ENCODE measurements at places on chromosomes 6 and 20. TPM values are rescaled to one million over a fixed set of nuclear protein-coding genes. Genes with fewer than 3 reads are reported as not detected.
A peak's percentile ranks its signal among the peaks of the same experiment; 100 is the strongest.

Gene LTB
- total RNA-seq = not detected

Gene PACRG
- 0.15 TPM for total RNA-seq

Gene CCN6
- not detected for total RNA-seq

Gene SALL4
- total RNA-seq = 2.3 TPM

Gene RNF144B
- total RNA-seq = 11.4 TPM

Gene ATP6V1G2
- 0.23 TPM for total RNA-seq

Gene COL9A3
- total RNA-seq = 5.8 TPM

Gene HLA-DRB5
- 0.20 TPM for total RNA-seq

Gene SLC4A11
- 71.0 TPM for total RNA-seq

Gene OR2B6
- total RNA-seq = not detected

Gene APOM
- 2.4 TPM for total RNA-seq

Gene BEND6
- 2.7 TPM for total RNA-seq

Gene PRICKLE4
- 0.40 TPM for total RNA-seq

Gene ENPP1
- 1.7 TPM for total RNA-seq

Gene MEP1A
- total RNA-seq = not detected

Gene PTGIS
- not detected for total RNA-seq

Gene FAM209B
- total RNA-seq = not detected

Gene LAMA4
- not detected for total RNA-seq

- DNase-seq = no peak
These were observed 37.2 kb downstream of the SCML4 start for GRCh38 chr6:107786709-107787588.

DNA sequence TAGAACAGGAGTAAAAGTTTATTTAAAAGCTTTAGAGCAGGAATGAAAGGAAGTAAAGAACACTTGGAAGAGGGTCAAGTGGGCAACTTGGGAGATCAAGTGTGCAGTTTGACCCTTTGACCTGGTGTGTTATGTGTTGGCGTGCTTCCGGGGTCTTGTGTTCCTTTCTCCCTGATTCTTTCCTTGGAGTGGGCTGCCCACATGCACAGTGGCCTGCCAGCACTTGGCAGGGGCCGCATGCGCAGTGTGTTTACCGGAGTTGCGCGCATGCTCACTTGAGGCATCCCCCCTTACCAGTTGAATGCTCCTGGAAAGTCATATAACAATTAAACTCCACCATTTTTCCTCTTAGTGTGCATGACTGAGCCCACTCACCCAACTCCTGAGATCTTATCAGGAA lies 160.3 kb downstream of the ADAT2 start:
- DNase-seq = no peak

DNA sequence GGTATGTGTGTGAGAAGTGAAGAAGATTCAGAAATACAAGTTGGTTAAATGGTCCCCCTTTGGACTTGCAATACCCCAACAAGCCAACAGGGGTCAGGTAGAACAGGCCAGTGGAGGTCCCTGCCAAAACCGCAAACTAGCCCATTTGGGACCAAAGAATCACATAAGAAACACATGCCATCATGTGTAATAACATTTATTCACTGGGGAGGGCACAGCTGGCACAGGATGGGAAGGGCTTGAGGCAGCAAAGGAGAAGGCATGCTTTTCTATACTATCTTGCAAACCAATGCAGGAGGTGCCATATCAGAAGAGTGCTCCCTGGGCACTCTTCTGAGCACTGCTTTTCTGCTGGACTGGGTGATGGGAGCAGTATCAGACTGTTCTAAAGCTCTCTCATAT lies 116.1 kb upstream of the TRAF3IP2 start:
- DNase-seq = peak; percentile 3

- no peak for DNase-seq
These were observed 93.6 kb downstream of the ARMC2 start for GRCh38 chr6:108941859-108942258.

DNA sequence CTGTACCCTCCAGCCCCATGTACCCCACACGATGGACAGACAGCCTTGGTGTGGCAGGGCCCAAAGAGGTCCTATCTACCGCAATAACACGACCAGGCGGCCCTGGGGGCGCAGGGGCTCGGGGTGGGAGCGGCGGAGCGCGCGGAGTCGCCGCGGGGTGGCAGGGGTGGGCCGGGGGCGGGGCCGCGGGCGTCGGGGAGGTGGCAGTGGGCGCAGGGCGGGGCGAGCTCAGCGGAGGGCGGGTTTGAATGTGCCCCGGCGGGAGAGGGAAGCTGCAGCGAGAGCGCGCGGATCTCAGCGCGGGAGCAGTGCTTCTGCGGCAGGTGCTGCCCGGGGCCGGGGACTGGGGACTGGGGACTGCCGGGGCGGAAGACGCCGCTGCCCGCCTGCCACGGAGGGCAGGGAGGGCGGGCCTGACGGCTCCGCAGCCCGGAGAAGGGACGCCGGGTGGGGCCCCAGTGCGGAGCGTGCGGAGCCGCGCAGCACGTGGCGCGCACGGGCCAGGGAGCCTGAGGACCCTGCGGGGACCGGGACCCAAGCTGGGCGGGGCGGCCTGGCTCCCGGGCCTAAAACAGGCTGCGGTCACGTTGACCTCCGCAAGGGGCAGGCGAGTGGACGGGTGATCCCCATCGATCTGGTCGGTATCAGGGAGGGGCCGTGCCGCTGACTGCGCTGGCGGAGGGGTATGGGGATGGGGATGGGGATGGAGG lies at the start of gene SLC29A1:
Gene SLC29A1 (plus strand): TSS at position 277 of the 710 bp plus-strand sequence. CDS start 3,719 bp downstream, outside the sequence.
- peak; percentile 45 for DNase-seq

- no peak for DNase-seq
These were observed 59.2 kb downstream of the RBM38 start for GRCh38 chr20:57450419-57450818.

DNA sequence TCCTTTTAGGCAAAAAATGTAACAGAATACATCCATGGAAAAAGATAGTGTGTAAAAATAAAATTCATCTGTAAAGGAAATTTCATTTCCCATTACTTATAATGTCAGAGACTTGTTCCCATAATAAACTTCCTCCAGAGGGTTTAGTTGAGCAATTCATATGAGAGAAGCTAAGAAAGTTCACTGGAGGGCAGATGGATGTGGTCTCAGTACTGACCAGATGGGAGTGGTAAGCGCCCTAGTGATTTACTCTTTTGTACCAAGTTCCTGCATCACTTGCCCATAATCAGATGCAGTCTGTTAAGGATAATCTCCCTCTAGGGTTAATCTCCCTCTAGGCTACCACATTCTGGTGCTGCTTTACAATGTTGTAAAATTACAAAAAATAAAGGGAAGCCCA lies 61.7 kb downstream of the ESF1 start:
- no peak for DNase-seq

GRCh38 chr6:166109608-166110007 lies 58.0 kb downstream of the TBXT start:
- DNase-seq = no peak

DNA sequence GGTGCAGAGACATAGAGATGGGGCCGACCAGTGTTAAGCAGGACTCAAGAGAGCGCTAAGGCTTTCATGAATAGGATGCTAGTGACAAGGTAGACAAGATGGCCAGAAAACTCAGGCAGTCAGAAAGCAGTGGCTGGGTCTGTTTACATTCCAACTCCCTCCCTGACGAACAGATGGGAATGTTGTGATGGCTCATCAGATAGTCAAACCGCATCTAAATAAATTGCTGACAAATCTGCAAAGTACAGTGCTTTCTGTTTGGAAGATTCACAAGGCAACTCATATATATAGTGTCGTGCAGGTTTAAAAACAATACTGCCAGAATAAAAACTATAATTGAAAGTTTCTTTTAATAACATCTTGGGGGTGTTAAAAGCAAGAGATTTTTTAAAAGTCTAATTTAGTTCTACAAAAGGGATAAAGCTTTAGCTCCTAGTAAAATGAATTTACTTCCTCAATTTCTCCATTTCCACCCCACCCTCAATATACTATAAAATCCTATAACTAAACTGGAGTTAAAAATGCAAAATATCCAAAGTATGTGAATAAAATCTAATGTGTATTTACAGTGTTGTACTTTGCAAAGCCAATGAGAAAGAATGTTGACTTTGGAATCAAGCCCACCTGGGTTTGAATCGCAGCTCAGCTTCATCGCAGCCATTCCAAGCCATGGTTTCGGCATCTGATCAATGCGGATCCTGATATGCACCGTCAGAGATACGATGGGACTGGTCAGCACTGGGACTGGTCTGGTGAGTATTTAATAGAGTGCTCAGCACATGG lies 247.3 kb upstream of the PDE10A start:
- DNase-seq = no peak

DNA sequence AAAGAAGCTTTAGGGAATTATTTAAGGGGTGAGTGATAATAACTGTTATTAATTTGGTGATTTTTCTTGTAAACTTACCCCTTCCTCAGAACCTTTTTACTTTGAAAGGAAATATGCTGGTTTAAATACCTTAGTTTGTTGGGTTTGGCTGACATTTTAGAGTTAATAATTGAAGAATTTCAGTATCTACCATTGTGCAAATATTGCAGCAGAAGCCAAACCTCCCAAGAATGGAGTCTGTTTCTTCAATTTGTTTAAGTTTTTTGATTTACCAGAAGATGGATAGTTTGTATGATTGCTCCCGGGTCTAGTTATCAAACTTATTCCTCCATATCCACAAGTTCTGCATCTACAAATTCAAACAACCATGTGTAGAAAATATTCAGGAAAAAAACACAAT lies 77.1 kb downstream of the ATRN start:
- no peak for DNase-seq

DNA sequence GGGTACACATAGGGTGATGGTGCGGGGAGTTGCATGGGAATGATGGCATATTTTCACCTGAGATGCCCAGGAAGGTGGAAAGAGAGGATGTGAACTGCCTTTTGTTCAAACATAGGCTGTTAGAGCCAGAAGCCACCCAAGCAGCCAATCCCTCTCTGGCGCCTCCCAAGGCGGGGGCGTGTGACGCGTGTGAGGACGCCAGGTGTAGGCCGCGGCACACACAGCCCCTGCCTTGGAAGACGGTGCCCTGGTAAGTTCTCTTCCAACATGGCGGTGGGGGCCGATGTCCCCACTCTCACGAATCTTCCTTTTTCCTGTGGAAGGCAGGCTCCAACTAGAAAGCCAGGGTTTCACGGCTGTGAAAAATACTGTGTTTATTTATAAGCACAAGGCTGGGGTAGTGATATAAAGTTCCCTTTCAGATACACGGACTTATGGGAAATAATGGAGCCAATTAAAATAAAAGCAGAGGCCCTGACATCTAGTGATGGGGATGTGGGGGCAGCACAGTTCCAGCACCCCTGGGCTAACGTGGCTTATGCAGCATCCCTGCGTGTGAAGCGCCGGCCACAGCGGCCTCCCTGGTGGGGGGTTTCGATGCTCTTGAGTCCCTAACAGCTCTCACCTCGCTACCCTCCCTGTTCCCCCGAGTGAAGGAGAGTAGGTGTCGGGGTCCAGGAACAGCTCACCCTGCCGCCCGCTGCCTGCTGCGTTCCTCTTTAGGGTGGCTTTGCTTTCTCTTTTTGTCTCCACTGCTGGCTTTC lies 28.3 kb downstream of the CDH4 start:
- no peak for DNase-seq

- DNase-seq = no peak
These were observed 121.4 kb upstream of the MAFB start for GRCh38 chr20:40810332-40811000.

- no peak for DNase-seq
These were observed 45.7 kb upstream of the TXNDC5 start for GRCh38 chr6:7956257-7956656.

GRCh38 chr6:109690373-109690736 lies 647 bp downstream of the AK9 start:
- no peak for DNase-seq

- DNase-seq = peak; percentile 11
These were observed 125.5 kb downstream of the IPCEF1 start for GRCh38 chr6:154230910-154231595.

DNA sequence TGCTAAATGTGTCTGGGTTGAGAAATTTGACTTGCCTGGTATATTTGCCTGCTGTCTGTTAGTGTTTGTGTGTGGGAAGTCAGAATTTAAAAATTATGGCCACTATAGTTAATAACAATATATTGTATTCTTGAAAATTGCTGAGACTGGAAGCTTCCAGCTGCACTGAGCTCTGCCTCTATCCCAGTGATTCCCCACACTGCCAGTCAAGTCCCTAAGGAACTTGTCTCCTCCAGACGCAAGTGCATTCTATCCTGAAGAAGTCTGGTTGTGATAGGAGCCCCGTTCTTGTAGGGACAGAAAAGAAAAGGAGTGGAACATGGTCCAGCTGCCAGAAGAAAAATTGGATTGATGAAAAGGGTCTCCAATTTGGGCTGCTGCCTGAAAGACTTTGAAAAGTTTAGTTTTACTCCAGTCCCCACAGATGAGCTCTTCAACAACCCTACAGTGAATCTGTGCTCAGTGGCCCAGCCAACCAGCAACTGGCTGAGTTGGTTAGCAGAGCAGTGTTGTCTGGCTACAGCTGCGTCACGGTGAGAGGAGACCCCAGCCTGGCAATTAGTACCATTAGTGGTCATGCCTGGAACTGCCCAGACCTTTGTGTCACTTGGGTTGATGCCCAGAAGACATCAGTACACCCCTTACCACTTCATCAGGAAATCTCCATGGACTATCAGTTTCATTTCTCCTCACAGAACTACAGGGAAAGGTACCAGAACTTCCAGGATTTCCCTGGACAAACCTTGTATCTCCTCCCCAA lies 183.1 kb upstream of the MCHR2 start:
- no peak for DNase-seq

DNA sequence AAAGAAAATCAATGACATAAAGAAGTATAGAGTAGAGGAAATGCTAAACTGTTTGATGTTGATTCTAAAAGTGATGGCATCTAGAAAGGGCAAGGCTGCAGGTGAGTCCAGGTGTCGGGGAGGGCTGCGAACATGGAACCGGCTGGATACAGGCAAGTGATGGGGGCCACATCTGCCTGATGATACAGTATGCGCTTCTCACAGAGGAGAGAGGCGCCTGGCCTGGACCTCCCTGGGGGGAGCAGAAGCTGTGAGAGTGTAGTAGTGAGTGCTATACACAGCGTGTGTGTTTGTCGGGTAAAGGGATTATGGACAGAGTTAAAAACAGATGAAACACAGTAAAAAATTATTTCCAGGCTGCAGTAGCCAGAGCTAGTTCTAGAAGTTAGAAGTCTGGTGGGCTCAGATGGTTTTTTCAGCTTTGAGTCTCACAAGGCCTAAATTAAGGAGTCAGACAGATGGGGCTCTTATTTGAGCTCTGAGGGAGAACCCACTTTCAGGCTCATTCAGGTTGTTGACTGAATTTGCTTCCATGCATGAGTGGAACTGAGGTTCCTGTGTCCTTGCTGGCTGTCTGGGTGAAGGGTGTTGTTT lies 195.8 kb upstream of the ARG1 start:
- no peak for DNase-seq

DNA sequence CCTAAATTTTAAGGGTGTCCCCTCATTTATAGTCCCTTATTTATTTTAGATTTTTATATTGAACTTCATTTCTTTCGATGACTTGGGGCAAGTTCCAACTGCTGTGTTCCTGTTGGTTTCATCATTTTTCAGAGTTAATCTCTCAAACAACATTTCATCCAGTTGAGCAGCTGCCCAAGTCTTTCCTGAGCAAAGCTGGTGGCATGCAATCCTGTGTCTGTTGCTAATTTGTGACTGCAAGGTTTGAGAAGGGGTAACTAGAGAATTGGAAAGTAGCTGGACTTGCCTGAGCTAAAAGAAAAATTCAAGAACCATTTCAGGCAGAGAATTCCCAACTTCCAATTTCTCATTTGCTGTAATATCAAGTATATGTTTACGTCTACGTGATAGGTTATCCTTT lies 881.5 kb upstream of the SLC35B3 start:
- no peak for DNase-seq

GRCh38 chr6:170037541-170038250 lies 253.2 kb downstream of the DLL1 start:
- no peak for DNase-seq

All from NCI-H460 (cell line).